ENCODE measurements at places on chromosomes 16 and 17.

- no peak for DNase-seq
Measured at GRCh38 chr17:6231886-6232731, 161.9 kb downstream of the WSCD1 start.

DNA sequence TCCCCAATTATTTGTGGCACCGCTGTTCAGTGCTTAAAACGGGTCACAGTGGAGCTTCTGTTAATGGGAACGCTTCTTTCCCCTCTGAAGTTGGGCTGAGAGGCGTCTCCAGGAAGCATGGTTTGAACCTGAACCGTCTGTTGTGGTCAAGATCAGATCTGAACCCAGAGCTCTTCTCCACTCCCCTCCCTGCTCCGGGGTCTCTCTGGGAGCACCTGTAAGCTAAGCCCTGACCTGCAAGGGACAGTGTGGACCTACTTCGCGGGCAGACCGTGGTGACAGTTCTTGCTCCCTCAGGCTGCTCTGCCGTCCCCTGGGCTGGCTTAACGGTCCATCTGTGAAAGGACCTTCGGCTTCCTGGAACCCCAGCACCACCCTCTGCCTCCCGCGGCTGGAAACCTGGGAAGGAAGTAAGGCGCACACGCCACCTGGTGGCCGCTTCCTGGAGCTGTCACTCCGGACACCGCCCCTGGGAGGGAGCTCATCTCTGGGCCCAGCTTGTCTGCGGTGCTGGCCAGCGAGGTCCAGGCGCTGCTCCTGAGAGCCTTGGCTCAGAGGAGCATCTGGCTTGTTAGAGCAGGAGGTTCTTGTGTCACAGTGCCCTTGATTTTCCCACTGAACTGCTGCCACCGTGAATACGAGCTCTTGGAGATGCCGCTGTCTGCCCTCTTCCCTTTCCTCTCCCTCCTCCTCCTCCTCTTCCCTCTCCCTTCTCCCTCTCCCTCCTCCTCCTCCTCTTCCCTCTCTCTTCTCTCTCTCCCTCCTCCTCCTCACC lies 518.5 kb upstream of the EEF2KMT start:
- DNase-seq = peak; percentile 29

- DNase-seq = no peak
Measured at GRCh38 chr17:78159575-78160158, 8.7 kb upstream of the SYNGR2 start.

GRCh38 chr17:15247891-15248529 lies 17.1 kb downstream of the PMP22 start:
- no peak for DNase-seq

DNA sequence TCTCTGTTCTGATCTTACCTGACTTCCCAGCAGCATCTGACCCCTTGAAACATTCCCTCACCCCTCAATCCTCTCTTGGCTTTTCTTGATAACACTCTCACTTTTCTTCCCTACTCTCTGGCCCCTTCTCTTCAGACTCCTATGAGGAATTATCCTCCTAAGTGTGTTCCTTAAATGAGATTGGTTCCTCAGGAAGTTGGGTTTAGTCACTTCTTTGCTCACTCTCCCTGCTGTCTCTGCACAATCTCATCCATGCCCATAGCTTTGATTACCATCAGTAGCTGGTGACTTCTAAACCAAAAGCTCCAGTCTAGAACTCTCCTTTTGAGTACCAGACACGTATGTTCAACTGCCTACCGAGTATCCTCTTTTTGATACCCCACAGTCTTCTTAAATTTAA lies 13.0 kb downstream of the MED24 start:
- no peak for DNase-seq

DNA sequence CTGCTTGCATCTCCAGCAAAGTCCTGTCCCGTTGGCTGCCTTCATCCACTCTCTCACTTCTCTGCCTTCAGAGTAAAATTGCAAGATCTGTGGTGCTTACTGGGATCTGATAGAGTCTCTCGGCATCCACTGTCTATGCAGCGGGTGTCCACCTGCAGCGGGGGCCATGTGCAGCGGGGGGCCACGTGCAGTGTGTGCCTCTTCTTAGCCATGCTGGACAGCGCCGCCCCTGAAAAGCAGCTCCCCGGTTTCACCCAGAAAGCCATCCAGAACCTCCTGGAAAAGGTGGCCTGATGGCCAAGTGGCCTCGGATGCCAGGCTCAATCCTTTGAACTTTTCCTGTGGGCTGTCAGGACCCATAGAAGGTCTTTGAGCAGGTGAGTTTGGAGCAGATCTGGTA lies 9.5 kb downstream of the STX4 start:
- no peak for DNase-seq

DNA sequence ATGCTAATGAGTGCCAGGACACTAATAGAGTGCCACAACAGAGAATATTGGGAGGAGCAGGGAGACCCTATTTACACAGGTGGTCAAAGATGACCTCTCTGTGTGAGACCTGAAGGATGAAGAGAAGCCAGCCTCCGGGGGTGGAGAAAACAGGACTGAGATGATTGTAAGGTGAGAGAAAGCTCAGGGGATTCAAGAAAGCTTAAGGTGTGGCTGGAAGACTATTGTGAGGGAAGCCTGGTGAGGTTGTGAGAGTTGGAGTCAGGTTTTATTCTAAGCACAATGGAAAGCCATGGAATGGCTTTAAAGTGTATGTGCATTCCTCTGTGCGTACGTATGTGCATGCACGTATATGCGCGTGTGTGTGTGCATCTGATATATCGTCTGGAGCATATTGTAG lies 10.4 kb upstream of the MARCHF10 start:
- DNase-seq = no peak

GRCh38 chr17:35404360-35404759 lies 27.9 kb downstream of the SLFN12 start:
- no peak for DNase-seq

- DNase-seq = peak; percentile 63
Measured at GRCh38 chr17:17682293-17682736, 1.1 kb downstream of the RAI1 start.

- DNase-seq = peak; percentile 62
Measured at GRCh38 chr16:3938843-3939624, 58.5 kb upstream of the CREBBP start.

DNA sequence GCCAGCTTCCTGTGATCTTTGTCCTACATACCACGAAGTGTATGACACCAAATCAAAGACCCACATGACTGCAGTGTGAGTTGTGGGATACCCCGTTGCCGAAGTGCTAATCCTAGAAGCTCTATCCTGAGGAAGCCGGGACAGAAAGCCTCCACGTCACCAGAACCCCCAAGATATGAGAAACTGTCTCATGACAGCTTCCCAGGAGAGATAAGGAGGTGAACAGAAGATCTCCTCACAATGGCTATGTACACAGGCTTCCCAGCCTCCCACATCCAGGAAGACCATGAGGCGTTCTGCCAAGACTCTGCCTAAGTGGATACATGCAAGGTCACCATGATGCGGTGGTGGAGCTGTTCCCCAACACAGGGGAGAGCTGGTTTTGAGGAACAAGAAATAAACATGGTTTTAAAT lies 37.1 kb downstream of the TRIM25 start:
- no peak for DNase-seq
